GM23338 (cell line): ENCODE measurements at places on chromosomes 6 and 20. TPM values are rescaled to one million over a fixed set of nuclear protein-coding genes. Genes with fewer than 3 reads are reported as not detected.

- DNase-seq: no peak
Observed at GRCh38 chr6:129252377-129253071, 369.6 kb downstream of the LAMA2 start.

GRCh38 chr6:137780447-137781034 lies 86.5 kb upstream of the TNFAIP3 start:
- DNase-seq: no peak

GRCh38 chr20:44491635-44492395 lies 16.1 kb downstream of the TTPAL start:
- DNase-seq: no peak

GRCh38 chr20:29443819-29444218 lies 1813.6 kb upstream of the DEFB115 start:
- DNase-seq: no peak

DNA sequence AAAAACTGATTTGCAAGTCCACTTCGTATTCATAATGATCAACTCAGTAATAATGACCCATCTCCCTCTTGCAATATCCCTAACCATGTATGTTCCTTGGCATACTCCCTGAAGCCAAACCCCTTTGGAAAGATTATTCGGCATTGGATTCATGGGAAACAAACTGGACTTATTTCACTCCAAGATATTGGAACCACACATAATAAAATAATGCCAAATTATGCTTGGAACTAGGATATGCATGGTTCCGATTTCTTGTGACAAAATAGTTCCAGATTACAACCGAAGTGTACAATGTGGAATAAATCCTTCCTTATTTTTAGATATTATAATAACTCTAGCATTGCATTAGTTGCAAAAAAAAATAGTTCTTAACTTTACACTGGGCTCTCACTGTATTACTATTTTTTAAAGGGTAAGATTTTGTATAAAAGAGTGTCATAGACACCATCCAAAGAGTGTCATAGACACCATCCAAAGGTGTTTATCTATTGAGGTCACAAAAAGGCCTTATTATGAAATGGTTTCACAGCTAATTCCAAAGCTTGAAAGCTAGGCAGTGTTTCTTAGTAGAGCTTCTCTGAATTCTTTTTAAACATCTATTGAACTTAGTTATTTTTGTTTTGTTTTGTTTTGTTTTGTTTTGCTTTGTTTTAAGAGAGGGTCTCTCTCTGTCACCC lies 410.9 kb upstream of the JARID2 start:
- DNase-seq: no peak

FNDC11 gene
- 5.3 and 6.5 TPM in 2 replicates for total RNA-seq

DNA sequence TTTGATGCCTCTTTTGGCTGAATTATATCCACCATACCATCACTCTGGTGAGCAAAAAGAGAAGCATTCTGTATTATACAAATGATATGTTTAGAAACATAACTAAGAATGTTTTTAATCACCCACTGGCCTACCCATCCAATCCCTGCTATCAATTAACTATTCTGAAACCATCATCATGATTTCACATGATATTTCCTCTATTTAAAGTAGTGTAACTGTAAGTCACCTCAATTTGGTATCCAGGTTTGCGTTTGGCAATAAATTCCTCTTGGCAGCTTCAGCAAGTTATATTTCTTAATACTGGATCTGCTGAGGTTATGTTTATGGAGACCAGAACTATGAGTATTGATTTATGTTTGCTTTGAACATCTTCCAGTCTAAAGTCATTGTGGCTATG lies 332.1 kb downstream of the UTRN start:
- no peak for DNase-seq

DNA sequence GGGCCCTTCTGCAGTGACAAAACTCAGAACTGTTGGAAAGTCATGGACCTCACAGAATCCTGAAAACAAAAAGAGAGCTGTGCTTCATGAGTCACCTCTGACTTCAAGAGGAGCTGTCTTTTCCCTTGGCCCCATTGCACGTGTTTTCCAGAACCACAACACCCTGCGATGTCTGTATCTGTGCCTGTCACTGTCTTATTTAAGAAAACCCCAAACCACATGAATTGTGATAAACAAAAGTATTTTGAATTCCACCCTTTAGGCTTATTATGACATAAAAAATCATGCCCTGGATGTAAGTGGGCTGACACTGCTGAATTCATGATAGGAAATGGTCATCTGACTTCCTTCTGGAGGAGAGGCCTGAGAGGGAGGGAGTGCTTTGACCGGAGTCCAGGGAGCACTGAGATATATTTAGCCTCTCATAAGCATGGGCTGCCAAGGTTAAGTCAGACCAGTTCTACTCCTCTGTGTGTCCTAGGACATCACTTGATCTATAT lies 96.4 kb upstream of the DUSP22 start:
- DNase-seq: no peak

GRCh38 chr6:28090917-28091586 lies 10.7 kb downstream of the ZNF165 start:
- no peak for DNase-seq

GRCh38 chr6:5905431-5906339 lies 101.0 kb downstream of the NRN1 start:
- no peak for DNase-seq

GRCh38 chr6:1063671-1064355 lies 248.1 kb upstream of the FOXQ1 start:
- no peak for DNase-seq
